SK-MEL-5 (cell line): ENCODE measurements at places on chromosomes 16 and 17.

- DNase-seq, result no peak
Observed at GRCh38 chr16:77459534-77460254, 24.9 kb upstream of the ADAMTS18 start.

GRCh38 chr16:64534180-64534780, 587.6 kb downstream of the CDH11 start:
- DNase-seq, result no peak

DNA sequence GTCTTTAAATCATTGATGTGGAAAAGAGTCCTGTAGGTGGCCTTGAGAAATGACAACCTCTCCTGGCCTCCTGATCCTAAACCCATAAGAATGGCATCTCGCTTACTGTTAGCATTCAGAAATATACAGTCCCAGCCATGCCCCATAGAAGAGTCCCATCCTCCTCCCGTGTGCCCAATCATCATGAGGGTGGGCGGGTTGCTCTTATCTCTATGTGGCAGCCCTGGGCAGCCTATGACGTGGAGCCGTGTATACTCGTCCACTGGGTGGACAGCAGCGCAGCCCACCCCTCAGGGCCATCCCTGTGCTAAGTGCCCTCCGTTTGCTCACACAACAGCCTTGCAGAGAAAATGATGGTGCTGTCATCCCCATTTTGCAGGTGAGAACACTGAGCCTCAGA, 105.3 kb downstream of the AMFR start:
- no peak for DNase-seq

GRCh38 chr17:62670202-62670821, 42.8 kb downstream of the MRC2 start:
- DNase-seq, result peak; percentile 17

DNA sequence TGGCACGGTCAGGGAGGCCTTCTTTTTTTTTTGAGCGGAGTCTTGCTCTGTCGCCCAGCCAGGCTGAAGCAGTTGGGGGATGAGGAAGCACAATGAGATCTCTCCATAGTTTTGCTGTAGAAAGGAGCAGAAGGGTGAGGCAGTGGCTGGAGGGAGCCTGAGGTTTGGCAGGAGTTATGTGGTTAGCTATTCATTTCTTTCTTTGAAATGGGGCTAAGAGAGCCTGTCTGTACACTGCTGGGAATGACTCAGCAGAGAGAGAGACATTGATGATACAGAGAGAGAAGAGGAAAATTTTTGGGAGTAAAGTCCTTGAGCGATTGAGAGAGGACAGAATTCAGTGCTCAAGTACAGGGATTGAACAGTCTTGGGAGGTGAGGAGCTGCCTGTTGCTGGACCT, 22.1 kb downstream of the NOS2 start:
- DNase-seq, result peak; percentile 47

DNA sequence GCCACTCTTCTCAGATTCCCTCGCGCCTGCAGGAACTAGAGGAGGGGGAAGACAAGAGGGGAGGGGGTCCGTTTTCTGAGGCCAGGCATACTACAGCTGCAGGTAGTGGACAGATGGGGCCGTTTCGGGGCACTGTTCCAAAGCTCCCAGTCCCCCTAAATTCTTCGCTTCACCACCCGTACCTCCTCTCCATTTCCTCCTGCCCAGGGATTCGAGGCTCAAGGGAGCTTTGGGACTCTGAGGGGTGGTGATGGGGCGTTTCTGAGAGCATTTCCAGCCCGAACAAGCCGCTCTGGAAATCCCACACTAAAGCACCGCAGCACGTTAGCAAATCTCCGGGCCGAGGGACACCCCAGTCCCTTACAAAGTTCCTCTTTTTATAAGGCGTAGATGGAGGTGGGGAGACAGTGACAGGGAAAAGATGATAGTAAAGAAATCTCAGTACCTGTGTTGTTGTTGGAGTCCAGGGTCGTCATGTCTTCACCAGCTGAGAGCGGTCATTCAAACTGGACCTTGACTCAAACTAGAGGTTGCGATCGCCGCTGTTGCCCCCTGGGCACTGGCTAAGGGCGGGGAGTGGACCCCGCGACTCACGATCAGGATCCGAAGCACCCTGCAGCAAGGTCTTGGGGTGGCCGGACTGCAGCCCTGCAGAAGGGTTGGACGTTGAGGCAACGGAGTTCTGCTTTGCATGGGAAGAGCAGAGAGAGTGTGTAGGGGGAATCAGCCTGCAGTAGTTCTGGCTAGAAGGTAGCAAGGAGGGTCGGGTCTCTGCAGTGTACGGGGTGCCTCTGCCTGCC, 570 bp downstream of the NR1D1 start:
- DNase-seq, result no peak

DNA sequence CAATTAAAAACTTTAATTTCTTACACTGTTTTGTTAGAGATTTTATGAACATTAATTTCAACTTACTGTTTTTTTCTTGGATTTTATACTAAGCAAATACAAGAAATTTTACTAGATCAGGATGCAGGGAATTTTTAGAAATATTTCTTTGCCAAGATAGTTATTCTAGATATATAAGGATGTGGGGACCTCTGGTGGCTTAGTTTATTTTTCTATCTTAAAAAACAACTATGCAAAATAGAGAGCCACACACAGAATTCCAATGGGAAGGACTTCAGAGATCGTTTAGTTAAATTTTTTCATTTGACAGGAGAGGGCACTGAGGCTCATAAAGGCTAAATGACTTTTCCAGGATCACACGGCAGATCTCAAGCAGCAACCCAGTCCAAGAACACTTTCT, 23.0 kb upstream of the CAPNS2 start:
- DNase-seq, result peak; percentile 60

GRCh38 chr16:85967111-85967510, 68.1 kb downstream of the IRF8 start:
- no peak for DNase-seq

DNA sequence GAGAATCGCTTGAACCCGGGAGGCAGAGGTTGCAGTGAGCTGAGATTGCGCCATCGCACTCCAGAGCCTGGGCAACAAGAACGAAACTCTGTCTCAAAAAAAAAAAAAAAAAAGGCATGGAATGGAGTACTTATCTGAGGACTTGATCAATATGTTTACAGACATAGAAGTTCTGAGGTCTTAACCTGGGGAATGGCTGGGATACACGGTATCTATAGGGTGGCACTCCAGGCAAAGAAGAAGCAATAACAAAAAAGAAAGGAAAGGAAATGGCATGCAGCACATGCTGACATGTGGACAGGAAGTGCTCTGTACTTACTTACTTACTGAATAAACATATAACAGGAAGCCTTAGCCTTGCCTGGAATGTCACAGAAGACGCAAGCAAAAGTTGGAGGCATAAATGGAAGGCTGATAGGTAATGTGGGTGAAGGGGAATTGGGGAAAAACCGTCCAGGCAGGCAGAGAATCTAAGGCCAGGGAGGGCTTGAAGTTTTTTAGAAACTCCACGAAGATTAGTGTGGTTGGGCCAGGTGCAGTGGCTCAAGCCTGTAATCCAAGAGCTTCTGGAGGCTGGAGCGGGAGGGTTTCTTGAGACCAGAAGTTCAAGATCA, 10.1 kb upstream of the SPOP start:
- peak; percentile 45 for DNase-seq

DNA sequence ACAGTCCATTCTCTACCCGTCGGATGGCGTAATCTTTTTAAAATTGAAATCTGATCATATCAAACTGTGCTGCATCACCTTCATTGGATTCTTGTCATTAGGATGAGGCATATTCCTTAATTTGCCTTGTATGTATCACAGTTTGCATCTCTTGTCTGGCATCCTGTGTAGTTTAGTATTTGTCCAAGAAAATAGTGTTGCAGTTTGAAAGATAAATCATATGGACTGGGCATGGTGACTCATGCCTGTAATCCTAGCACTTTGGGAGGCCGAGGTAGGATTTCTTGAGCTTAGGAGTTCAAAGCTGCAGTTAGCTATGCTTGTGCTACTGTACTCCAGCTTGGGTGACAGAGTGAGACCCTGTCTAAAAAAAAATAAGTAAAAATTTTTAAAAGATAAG, 5.8 kb upstream of the RSL1D1 start:
- DNase-seq, result no peak

- no peak for DNase-seq
Observed at GRCh38 chr16:25143928-25144327, 32.4 kb downstream of the LCMT1 start.
